Fibroblast of skin of right biceps (primary cell): ENCODE measurements at places on chromosomes 3 and 15.

DNA sequence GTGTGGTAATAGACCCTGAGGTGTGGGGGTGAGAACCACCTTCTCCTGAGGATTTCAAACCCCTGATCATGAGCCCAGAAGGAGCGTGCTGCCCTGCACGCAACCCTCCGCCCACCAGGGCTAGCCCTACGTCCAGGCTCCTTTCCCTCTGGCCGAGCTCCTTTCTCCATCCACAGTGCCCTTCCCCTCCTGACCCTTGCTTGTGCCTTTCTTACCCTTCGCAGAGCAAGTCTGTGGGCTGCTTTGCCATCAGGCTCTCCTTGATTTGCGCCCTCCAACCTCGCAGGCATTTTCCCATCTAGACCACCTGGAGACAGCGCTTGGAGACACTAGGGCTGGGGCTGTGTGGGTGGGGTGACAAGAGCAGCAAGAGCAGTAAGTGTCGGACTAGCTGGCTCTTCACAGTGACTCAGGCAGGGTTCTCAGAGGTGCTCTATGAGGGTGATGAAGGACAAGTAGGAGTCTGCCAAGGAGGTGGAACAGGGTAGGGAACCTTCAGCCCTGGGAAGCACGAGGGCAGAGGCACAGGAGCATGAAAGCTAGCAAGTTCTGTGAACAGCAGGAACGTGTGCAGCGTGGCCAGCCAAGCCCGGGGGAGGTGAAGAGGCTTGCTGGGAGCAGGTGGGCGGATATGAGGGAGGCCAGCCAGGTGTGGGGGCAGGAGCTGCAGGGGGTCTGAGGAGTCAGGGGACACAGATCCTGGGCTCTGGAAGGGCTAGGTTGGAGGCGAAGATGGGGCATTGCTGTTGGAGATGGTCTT lies 2.5 kb upstream of the SLC38A3 start:
- DNase-seq = no peak

DNA sequence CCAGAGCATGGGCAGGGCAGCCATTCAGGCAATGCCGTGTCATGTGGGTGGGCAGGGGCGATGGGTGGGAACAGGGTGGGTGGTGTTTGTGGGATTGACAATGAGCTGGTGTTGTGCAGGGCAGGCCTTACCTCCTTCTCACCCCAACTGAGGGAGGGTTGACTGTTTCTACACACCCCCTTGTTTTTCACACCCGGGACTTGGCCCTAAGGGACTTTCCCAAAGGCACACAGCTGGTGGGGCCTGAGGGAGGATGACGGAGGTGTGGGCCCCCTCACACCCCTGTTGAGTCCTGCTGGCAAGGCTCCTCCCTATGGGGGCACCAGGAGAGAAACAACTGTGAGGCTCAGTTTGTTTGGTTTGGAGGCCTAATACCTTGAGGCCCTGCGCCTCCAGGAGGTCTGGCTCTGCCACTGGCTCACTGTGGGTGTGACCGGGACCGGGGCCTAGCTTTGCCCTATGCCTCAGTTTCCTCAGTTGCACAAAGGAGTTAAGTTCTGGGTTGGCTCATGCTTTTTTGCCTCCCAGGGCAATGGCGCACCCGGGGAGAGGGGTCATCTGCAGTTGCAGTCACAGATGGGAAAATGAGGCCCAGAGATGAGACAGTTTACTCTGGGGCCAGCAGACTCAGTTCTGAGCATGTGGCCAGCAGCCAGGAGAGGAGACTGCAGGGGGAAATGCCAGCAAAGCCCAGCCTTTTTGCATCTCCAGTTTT lies 5.1 kb upstream of the DNAH1 start:
- no peak for DNase-seq

DNA sequence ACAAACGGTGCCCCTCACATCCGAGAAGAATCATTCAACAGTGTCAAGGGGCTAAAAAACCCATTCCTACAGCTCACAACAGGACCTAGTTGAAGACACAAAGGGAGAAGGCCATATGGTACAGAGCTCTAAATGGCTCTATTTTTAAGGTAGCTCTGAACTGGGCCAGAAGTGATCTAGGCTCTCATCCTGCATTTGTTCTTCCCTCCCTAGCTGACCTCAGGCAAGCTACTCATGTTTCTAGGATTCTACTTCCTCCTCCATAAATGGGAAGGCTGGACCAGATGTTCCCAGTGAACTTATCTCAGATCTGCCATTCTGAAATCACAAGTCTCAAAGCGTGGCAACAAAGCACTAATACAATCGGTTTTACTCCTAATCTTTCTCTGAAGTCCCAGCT lies 62.3 kb downstream of the CPNE4 start:
- DNase-seq = no peak

DNA sequence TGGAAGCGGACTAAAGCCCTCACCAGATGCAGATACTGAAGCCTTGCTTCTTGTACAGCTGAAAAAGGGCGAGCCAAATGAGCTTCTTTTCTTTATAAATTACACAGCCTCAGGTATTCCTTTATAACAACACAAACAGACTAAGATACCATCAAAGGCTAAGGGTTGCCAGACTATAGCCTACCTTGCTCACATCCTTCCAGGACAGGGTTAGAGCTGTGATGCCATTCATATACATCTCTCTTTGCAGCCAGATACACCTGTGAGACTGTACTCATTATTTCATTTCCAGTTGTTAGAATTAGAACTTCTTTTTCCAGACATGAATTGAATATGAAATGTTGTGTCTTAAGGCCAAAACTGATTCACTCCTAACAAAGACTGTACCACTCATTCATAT lies 262.8 kb upstream of the NR2F2 start:
- DNase-seq = no peak

GRCh38 chr3:98885851-98886250 lies 15.6 kb downstream of the DCBLD2 start:
- no peak for DNase-seq

DNA sequence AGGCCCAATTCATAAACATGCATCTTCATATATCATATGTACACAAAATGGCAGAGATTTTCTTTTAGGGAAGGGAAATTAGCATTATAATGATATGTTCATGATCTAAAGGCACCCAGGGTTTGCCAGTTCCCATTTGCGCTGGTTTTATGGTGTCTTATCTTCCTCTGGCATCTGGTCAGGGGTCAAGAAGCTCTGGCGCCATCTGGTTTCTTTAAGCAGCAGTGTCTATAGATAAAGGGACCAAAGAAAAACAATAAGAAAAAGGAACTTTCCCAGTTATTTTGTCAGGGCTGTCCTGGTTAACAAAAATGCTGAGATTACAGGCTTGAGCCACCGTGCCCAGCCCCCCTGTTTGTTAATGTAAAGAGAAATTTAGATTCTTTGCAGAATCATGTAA lies 3.3 kb upstream of the DCP1A start:
- DNase-seq = peak; percentile 49
